ENCODE measurements at places on chromosomes 1 and 21.

- no peak for DNase-seq
These were observed 27.3 kb downstream of the STUM start for GRCh38 chr1:226575739-226576378.

- no peak for DNase-seq
These were observed 64.0 kb upstream of the COA6 start for GRCh38 chr1:234309243-234309597.

DNA sequence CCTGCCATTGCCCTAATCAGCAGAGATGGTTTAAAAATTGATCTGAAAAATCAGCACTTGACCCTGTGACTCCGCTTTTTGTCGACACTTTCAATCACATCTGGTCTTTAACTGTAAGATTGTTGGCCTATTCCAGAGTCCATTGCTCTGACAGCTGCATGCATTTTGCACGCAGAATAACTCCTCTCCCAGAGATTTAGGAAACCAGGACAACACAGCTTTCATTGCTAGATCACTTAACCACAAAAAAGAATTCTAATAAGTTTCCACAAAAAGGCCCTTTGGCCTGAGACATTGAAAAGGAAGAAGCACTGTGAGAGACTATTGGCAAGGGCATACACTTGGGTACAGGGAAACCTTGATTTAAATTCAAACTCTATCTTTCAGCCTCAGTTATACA, 373.1 kb downstream of the TGFB2 start:
- no peak for DNase-seq

GRCh38 chr1:6672558-6672957, 29.1 kb downstream of the DNAJC11 start:
- no peak for DNase-seq

- DNase-seq = no peak
These were observed 417.1 kb downstream of the SETD4 start for GRCh38 chr21:35643176-35643575.

DNA sequence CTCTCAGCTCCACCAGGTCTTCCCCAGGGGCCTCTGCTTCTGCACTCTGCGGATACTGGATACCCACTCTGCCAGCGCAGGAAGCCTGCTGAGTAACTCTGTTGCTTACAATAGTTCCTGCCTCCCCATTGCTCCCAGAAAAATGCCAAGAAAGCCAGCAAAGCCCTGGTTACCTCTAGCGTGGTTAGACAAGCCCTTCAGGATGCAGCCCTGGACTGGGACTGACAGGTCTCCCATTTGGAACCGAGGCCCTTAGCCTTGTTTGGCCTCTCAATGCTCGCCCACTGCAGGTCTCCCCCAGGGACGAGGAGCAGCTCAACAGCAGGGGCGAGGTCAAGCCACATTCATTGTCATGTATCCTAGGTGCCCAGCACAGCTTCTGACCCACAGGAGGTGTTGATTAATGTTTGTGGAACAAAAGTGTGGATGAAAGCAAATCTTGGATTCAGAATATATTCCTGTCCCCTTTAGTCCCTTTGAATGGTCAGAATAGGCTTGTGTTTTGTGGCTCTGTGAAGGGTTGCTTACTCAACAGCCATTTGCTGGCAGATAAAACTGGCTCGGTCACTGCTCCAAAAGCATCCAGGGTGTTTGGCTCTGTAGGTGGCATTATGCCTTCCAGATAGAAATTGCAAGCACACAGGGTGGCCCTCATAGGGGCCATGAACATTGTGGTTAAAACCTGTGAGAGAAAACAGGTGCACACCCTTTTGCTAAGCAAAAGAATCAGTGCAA, 58.9 kb downstream of the C1orf198 start:
- no peak for DNase-seq

- DNase-seq = no peak
These were observed 7.5 kb upstream of the MAP3K21 start for GRCh38 chr1:233320023-233320422.

- DNase-seq = no peak
These were observed 26.4 kb downstream of the FMO3 start for GRCh38 chr1:171117085-171117484.

DNA sequence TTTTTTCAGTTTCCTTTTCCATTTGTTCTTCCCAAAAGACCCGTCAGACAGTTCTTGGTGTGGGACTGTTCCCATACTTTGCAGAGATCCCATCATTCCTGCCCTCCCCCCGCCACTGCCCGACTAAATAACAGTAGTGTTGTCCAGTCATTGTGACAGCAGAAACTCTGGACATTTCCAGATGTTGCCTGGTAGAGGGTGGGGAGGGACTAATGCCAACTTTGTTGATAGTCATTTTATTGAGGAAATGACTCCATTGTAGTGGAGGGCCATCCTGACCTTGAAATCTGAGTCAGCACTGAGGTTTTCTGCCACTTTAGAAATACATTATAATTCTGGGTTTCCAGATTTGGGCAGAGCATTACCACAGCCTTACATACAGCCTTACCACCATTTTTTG, 85.4 kb downstream of the CEP350 start:
- no peak for DNase-seq

- DNase-seq = no peak
These were observed 11.7 kb downstream of the CAPN9 start for GRCh38 chr1:230758709-230759368.

GRCh38 chr1:167012570-167012969, 23.5 kb downstream of the MAEL start:
- no peak for DNase-seq

- no peak for DNase-seq
These were observed 38.4 kb upstream of the SPAG17 start for GRCh38 chr1:118223426-118223825.

GRCh38 chr1:146020058-146021049, 1.2 kb downstream of the HJV start:
- no peak for DNase-seq

DNA sequence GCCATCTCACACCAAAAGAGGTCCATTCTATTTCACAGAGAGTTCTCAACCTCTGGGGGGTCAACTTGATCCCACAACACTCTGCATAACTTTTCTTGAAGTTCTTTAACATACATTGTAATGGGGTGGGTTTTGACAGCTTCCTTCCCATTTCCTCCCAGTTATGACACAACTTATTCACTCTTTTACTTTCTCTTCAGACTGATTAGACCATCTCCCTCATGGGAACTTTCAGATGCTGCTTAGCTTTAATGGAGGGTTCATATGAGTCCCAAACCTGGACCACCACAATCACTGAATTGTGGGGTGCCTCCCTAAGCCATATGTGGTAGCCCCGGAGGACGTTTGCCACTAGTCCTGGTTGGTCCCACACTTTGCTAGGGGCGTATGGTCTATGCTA, 28.3 kb upstream of the KCNJ15 start:
- DNase-seq = no peak

- DNase-seq = no peak
These were observed 42.3 kb downstream of the STYXL2 start for GRCh38 chr1:167136191-167136614.

- no peak for DNase-seq
These were observed 30.4 kb upstream of the SLC44A5 start for GRCh38 chr1:75641325-75641724.

DNA sequence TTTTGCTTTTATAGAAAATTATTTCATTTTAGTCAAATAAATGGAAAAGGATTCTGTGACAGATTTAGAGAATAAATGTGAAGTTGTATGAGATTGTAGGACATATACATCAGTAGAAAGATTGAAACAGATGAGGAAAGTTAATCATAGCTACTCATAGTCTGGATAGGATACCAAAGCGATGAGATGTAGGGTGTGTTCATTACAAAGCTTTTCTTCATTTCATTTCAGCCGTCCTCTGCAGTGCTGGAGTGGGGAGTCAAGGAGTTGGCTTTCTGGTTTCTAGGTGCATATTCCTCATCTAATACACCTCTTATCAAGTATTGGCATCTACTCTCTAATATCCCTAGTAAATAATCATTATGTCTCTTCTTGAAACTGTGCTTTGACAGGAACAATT, 149.5 kb upstream of the NEGR1 start:
- no peak for DNase-seq

DNA sequence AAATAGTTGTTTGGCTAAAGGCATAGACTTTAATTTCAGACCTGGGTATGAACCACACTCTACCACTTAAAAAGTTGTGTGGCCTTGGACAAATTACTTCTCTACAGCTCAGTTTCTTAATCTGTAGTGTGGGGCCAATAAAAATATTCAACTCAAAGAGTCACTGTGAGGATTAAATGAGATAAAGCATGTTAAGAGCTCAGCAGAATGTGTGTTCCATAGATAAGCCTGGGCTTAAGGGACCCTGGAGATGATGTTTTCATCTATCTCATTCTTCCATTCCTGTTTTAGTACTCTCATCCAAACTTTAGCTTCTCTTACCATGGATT, 17.7 kb downstream of the S100A10 start:
- DNase-seq = no peak

DNA sequence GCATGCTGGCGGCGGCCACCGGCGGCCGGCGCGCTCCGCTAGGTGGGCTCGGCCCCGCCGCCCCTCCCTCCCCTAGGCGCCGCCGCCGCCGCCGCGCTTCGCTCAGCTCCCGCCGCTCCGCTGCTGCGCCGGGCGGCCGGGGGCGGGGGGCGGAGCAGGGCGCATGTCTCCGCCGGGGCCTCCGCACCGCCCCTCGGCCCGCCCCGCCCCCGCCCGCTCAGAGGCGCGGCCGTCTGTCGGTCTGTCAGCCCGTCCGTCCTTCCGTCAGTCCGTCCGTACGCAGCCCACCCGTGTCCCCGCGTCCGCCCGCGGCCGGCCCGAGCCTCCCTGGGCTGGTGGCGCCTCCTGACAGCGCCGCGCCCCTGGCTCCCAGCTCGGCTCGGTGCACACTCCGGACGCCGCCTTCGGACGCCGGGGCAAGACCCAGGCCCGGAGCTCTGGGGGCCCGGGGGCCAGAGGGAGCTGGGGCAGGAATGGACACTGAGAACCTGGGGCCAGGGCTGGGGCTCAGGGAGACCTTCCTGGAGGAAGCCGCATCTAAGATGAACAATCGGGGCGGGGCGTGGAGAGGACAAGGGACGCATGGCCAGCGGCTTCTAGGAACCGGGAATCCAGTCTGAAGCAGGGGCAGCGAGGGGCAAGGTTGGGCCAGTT, at the start of gene GPR153:
Gene GPR153, minus strand, starts transcription at position 138 of the 654 bp plus-strand sequence. CDS start 6,193 bp downstream, outside the sequence.
- no peak for DNase-seq

GRCh38 chr1:10898921-10899320, 102.5 kb upstream of the CASZ1 start:
- no peak for DNase-seq

GRCh38 chr1:85578321-85579295, 2.0 kb upstream of the CCN1 start:
- DNase-seq = no peak

- no peak for DNase-seq
These were observed 18.5 kb downstream of the CAMK1G start for GRCh38 chr1:209601809-209602657.

DNA sequence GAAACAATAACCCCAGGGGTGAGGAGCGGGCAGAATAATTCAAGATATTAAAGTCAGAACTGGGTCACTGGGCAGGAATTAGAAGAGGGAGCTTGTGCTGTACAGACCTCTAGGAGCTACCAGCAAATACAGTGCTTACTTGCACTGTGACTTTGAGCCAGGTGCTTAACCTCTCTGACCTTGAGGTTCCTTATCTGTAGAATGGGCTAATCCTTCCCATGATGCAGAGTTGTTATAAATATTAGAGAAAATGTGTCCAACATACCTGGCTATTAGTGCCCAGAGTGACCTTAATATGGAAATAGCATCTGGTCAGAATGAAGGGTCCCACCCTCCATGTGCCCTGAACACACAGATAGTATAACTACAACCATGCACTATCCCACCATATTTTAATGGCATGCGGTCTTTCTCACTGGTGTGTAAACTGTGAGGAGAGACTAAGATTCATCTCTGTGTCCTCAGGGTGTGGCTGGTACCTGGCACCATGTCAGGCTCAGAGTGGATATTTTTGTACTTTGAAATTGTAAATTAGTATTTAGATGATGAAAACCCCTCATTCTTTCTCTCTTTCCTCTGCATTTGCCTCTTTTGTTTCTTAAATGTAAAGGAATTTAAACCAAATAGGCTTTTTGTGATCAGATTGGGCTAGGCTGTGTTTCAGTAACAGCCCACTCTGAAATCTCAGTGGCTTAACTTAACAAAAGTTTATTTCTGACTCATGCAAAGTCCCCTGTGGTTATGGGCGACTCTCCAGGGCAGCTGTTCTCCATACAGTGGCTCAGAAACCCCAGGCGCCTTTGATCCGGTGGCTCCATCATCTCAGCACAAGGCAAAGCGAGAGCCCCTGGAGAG, 60.0 kb upstream of the ROR1 start:
- no peak for DNase-seq

DNA sequence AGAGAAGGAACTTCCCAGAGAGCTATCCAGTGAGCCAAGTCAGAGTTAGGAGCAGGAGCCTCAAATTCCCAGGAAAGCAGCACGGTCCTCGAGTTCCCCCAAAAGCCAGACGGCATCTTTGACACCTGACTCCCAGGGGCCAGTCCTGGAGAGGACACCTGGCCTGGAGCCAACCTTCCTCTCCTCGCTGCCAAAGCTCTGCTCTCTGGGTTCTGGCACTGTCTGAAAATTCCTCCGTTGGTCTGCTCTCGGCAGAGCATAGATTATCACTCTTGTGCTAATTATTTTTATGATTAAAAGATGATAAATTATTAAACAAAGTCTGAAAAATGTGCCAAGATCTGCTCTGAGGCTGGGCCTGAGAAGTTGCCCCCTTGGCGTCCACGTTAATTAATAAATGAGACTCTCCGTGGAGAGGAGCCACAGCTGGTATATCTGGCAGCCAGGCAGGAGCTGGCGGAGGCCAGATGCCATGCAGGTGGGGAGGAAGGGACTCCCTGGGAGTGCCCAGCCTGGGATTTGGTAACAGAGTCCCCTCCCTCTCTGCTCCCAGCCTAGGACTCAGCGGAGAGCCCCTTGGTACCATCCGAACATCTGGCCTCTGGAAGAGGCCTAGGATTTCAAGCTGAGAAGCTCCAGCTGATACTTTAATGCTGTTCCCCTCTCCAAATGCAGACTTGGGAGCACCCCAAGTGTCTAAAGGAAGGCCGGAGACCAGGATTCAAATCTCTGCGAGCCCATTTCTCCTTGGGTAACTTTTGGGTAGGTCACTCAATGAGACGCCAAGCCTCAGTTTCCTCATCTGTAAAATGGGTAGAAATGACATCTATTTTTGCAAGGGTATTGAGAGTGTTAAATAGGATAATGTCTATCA, 163.7 kb upstream of the POU3F1 start:
- no peak for DNase-seq

GRCh38 chr1:113929750-113930498, 800 bp downstream of the HIPK1 start:
- DNase-seq = peak; percentile 75

- no peak for DNase-seq
These were observed 116.0 kb downstream of the TOMM20 start for GRCh38 chr1:235012436-235013210.

DNA sequence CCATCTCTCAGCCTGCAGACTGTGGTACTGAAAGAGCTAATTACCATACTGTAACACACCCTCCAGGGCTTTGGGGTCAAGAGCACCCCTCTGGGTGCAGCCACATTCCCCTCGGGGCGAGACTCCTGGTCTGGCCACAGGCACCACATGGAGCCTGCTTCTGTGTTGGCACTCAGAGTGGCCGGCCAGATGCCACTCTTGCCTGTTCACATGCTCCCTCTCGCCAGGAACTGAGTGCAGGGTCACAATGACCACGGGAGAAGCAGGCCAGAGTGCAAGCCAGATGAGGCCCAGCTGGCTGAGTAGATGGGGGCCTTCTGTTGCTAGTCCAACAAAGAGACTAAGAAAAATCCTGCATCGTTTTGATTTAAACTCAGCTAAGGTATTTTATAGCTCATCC, 864.0 kb downstream of the KCNT2 start:
- DNase-seq = no peak

- no peak for DNase-seq
These were observed 18.7 kb downstream of the TNFRSF8 start for GRCh38 chr1:12081648-12082396.

Data from ascending aorta (tissue), 2 donors.